Large intestine (tissue), 12 donors: ENCODE measurements at places on chromosomes 16 and 17. TPM values are rescaled to one million over a fixed set of nuclear protein-coding genes. Genes with fewer than 3 reads are reported as not detected.

Gene NOG
- 3.0 TPM for polyA plus RNA-seq

Gene PFAS
- polyA plus RNA-seq, result 25.3 TPM

Gene TBC1D3K
- 0.96 TPM for polyA plus RNA-seq

DNA sequence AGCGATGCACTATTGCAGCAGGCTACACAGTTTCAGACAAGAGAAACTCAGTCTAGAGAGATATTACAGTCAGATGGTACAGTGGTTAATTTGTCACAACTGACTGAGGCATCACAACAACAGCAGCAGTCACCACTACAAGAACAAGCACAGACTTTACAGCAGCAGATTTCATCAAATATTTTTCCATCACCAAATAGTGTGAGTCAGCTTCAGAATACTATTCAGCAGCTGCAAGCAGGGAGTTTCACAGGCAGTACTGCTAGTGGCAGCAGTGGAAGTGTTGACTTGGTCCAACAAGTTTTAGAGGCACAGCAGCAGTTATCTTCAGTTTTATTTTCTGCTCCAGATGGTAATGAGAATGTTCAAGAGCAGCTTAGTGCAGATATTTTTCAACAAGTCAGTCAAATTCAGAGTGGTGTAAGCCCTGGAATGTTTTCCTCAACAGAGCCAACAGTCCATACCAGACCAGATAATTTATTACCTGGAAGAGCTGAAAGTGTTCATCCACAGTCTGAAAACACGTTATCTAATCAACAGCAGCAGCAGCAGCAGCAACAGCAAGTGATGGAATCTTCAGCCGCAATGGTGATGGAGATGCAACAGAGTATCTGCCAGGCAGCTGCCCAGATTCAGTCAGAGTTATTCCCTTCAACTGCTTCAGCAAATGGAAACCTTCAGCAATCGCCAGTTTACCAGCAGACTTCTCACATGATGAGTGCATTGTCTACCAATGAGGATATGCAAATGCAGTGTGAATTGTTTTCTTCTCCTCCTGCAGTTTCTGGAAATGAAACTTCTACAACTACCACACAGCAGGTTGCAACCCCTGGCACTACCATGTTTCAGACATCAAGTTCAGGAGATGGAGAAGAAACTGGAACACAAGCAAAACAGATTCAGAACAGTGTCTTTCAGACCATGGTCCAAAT, 34.1 kb downstream of the NQO1 start:
- no peak for DNase-seq
- no peaks in the 10 kb centered on the region for H3K27me3 ChIP-seq
- H3K36me3 ChIP-seq, result peaks cover 50% of the 10 kb centered on the region
- H3K4me3 ChIP-seq, result no peak overlapping the region
- no peaks in the 10 kb centered on the region for H3K4me1 ChIP-seq

DNA sequence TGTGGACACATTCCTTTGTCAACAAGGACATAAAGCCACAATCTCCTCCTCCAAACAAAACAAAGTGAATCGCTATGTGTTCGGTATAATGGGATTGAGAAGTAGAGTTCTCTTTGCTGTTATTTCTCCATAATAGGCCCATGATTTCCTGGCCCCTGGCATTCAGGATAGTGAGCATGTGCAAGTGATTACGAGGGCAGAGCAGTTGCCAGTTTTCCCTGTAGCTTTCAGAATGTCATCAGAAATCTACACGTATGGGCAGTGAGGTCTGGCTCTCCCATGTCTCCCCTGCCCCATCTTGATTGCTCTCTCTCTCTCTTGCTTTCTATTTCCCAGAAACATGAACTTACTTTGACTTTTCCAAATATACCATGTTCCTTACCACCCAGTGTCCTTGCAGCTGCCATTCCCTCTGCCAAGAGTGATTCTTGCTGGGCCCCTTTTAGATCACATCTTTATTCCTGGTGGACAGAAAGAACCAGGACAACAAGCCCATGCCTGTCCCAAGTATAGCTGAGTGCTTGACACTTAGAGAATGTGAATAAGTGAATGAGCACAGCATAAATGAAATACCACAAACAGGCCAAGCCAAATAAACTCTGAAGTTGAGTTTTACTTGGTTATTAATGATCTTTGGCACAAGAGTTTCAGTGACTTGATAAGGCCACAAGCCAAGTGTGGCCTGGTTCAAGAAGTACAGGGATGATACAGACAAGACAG, 273.1 kb downstream of the CDH13 start:
- H3K4me3 ChIP-seq, result no peak overlapping the region
- H3K4me1 ChIP-seq, result no peaks in the 10 kb centered on the region
- H3K27ac ChIP-seq, result no peak overlapping the region

GRCh38 chr16:69013991-69014390, 91.5 kb upstream of the HAS3 start:
- no peak for DNase-seq
- no peak overlapping the region for H3K4me3 ChIP-seq
- H3K4me1 ChIP-seq, result no peaks in the 10 kb centered on the region
- H3K27me3 ChIP-seq, result no peaks in the 10 kb centered on the region
- H3K27ac ChIP-seq, result no peak overlapping the region

DNA sequence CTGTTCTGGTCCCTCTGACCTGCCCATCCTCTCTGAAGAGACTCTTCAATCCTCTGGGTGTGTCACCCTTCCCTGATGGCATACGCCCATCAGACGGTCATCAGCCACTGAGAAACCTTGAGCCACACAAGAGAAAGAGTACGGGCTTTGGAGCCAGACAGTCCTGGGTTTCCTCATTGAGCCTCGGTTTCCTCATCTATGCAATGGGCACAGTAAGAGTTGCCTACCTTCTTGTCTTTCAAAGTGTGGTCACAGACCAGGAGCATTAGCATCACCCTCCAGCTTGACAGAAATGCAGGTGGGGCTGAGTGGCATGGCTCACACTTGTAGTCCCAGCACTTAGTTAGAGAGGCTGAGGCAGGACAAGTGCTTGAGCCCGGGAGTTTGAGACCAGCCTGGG, 26.1 kb upstream of the MEAK7 start:
- no peaks in the 10 kb centered on the region for H3K4me1 ChIP-seq
- H3K4me3 ChIP-seq, result no peak overlapping the region
- no peak for DNase-seq
